Nasal cavity respiratory epithelium epithelial cell of viscerocranial mucosa (primary cell): ENCODE measurements at places on chromosomes 12 and 14. TPM values are rescaled to one million over a fixed set of nuclear protein-coding genes. Genes with fewer than 3 reads are reported as not detected.

The B3GNT4 gene
- total RNA-seq, result 0.68 and 5.6 TPM in 2 replicates

The GPR137C gene
- under 0.01 and 0.07 TPM in 2 replicates for total RNA-seq

The CATSPERB gene
- 1.4 and 1.8 TPM in 2 replicates for total RNA-seq

The MSRB3 gene
- total RNA-seq, result 2.7 and 4.8 TPM in 2 replicates

The NPAS3 gene
- total RNA-seq, result 1.6 TPM in 1 of 2 replicates, not detected in the other

The ZNF385A gene
- 6.2 and 40.2 TPM in 2 replicates for total RNA-seq

The BEGAIN gene
- 0.21 and 0.68 TPM in 2 replicates for total RNA-seq

The COCH gene
- total RNA-seq, result under 0.01 TPM in 1 of 2 replicates, not detected in the other

The MYF6 gene
- total RNA-seq, result not detected in 2 replicates

The RNF212B gene
- total RNA-seq, result not detected in 2 replicates

The CARMIL3 gene
- 0.34 and 0.50 TPM in 2 replicates for total RNA-seq

The ERH gene
- 89.8 and 119 TPM in 2 replicates for total RNA-seq

The CHURC1 gene
- 21.9 and 30.3 TPM in 2 replicates for total RNA-seq

The HOXC11 gene
- total RNA-seq, result not detected in 2 replicates

The FAR2 gene
- 0.64 and 0.68 TPM in 2 replicates for total RNA-seq

The BHLHE41 gene
- total RNA-seq, result under 0.01 and 1.1 TPM in 2 replicates

The BICD1 gene
- 4.8 and 12.2 TPM in 2 replicates for total RNA-seq

The GZMB gene
- not detected in 2 replicates for total RNA-seq

The LRRC9 gene
- total RNA-seq, result under 0.01 and 0.07 TPM in 2 replicates

The PTPN21 gene
- total RNA-seq, result 5.8 and 13.4 TPM in 2 replicates

The OVCH1 gene
- total RNA-seq, result 0.28 TPM in 1 of 2 replicates, not detected in the other

The RTN1 gene
- total RNA-seq, result under 0.01 TPM in 1 of 2 replicates, not detected in the other

The TMEM253 gene
- under 0.01 and 0.28 TPM in 2 replicates for total RNA-seq

The PTPRO gene
- under 0.01 and 0.07 TPM in 2 replicates for total RNA-seq

The IL22 gene
- total RNA-seq, result not detected in 2 replicates
